ENCODE measurements at places on chromosomes 1 and 21. TPM values are rescaled to one million over a fixed set of nuclear protein-coding genes. Genes with fewer than 3 reads are reported as not detected.
A peak's percentile ranks its signal among the peaks of the same experiment; 100 is the strongest.

DNA sequence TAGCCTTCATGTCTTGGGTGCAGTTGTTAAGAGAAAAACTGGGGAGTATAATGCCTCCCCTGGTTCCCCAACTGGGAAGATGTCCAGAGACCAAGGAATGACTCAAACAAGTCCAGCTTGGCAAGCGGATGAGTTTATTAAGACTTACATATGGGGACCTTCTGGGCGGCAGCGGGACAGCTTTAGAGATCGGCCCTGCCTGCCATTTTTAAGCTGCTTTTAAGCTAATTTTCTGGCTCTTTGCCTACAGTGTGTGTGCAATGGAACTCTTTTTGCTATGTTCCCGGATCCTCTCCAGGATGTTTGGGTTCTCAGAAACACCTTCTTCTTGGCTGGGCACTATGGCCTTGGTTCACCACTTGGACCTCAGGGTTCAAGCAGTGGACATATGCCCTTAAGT is 99.5 kb downstream of the RYR2 start:
- no peak for DNase-seq

Gene RAB3GAP2
- total RNA-seq: 33.0 TPM

GRCh38 chr1:56094168-56094567 is 485.2 kb downstream of the PLPP3 start:
- no peak for DNase-seq

- DNase-seq: no peak
Measured at GRCh38 chr1:172177849-172178248, 242.6 kb upstream of the C1orf105 start.

- no peak for DNase-seq
Measured at GRCh38 chr1:161887730-161888287, 121.7 kb downstream of the ATF6 start.

DNA sequence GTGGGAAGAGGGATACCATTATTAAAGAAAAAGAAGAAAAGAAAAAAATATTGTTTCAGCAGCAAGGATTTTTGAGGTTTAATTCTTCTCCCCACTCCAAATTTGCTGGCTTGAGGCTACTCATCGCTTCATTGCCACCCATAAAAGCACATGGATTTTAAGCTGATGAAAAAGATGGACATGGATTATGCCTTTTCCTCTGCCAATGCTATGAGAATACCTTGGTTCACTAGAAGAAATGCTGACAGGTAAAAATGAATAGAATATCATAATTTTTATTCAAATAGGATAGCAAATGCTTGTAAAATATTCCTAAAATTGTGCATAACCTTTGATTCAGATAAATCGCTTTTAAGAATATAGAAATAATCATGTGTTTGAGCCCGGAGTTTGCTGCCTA is 289.7 kb upstream of the DPYD start:
- no peak for DNase-seq

Gene FAM167B
- 2.7 TPM for total RNA-seq

DNA sequence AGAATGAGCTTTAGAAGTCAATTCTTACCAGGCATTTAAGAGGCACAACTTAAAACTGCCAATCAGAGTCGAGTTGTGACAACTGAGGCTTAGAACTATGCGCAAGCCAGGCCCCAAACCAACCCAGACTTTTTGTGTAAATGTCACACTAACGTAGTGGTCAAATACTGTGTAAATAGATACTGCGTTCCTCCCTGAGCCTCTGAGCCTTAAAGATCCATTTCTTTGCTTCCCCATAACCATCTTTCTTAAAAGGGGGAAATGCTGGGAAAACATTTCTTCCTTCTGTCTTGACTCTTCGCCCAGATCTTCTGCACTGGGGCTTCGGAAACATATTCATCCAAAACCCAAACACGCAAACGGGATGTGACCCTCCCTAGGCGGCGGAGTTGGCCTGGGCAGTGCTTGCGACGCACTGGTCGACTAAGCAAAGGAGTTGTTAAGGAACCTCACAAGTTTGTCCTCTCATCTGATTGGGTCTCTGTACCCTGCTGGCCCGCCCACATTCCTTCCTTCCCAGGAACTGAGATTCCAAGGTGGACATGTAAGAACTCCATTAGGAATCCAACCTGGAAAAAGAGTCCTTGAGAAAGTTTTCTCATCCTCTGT is 2.6 kb downstream of the ADAMTS5 start:
- DNase-seq: peak; percentile 70

GRCh38 chr1:30423570-30423969 is 299.8 kb downstream of the MATN1 start:
- no peak for DNase-seq

DNA sequence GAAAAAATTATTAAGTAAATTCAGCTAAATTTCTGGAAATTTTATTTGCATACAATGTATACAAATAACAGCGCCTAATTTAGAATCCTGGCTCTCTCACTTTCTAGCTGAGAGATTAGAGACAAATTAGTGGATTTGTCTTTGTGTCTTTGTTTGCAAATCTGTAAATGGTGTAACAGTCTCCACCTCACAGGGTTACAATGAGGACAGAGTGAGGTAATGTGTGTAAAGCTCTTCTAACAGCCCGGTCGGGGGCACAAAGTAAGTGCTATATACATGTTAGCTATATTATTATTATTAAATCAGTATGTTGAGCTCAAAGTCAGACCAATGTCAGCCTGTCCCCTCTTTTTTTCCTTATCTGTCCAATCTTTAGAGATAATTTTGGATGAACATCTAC is 5.0 kb upstream of the ADAMTSL4 start:
- DNase-seq: no peak

DNA sequence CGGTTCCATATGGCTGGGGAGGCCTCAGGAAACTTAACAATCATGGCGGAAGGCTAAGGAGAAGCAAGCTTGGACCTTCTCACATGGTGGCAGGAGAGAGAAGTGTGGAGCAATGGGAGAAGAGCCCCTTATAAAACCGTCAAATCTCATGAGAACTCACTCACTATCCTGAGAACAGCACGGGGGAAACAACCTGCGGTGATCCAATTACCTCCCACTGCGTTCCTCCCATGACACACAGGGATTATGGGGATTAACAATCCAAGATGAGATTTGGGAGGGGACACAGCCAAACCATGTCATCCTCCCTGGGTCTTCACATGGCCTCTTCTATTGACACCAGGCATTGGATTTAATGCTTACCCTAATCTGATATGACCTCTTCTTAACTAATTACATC is 455.1 kb upstream of the VAMP3 start:
- no peak for DNase-seq

DNA sequence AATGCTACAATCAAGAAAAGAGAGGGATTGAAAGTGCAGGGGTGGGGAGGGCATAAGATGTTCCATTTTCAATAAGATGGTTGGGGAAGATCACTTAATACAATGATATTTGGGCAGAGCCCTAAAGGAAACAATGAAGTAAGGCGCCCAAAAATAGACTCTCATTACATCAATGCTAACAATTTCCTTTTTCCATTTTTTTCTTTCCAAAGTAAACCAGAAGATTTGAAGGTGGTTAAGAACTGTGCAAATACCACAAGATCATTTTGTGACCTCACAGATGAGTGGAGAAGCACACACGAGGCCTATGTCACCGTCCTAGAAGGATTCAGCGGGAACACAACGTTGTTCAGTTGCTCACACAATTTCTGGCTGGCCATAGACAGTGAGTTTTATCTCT is 16.8 kb downstream of the IFNAR2 start:
- no peak for DNase-seq

DNA sequence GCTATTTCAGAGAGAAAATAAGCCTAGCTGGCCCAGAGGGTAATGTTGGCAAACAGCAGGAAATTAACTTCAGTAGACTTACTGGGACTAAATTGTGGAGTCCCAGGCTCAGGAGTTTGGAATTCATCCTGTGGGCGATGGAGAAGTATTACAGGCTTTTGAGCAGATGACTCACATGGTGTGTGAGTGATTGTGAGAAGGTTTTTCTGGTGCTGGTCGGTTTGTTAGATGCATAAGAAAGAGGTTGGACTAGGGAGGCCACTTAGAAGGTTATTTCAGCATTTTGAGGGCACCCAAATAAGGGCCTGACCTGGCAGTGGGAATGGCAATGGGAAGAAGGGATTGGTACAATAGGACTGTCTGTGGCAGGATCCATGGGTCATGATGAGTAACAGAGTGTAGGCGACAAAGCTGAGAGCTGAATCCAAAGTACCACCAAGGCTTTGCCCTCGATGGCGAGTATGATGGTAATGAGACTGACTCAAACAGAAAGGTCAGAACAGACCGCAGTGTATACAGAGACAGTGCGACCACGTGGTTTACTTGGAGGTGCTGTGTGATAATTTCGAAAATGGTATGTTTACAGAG is 69.2 kb upstream of the KIF26B start:
- DNase-seq: peak; percentile 86

Gene ITGB2
- total RNA-seq: 9.1 TPM

Gene LCE3E
- not detected for total RNA-seq

GRCh38 chr1:230299191-230300006 is 126.7 kb downstream of the PGBD5 start:
- DNase-seq: no peak

- DNase-seq: no peak
Measured at GRCh38 chr1:43971336-43971980, 1.6 kb downstream of the DPH2 start.

GRCh38 chr1:151859891-151860293 is 6.4 kb upstream of the THEM5 start:
- DNase-seq: no peak

DNA sequence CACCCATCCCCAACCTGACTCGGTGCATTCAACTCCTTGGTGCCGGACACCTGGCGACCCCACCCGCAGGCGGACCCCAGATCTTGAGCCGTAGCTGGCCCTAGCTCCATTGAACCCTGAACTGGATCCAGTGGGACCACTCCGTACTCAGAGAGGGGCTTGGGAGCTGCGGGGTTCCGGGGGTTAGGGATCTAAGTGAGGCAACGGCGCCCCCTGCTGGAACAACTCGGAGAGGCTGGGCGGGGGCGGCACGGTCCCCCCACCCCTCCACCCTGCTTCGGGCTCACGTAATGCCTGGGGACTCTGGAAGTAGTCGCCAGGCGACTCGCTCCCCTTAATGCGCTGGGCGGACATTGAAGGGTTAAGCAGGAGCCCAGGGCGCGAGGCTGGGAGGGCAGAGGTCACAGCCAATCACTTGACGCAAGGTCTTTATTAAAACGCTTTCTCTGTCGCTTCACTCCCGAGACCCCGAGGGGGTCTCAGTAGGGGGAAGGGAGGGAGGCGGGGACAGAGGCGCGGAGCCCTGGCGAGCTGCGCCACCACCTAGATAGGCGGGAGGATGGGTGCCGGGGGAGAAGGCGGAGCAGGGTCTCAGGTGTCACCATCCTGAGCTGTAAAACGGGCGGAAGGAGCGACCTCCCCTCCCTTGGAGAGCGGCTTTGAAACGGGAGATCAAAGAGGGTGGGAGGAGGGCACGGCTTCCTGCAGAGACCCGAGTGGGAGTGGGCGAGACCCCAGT is 704 bp upstream of the CRABP2 start:
- no peak for DNase-seq

Gene GUCA2A
- total RNA-seq: not detected

GRCh38 chr21:14527696-14528652 is 18.1 kb downstream of the SAMSN1 start:
- DNase-seq: no peak

- DNase-seq: no peak
Measured at GRCh38 chr1:201728731-201729130, 100.2 kb upstream of the IPO9 start.

- DNase-seq: no peak
Measured at GRCh38 chr1:63501256-63501655, 21.8 kb downstream of the ITGB3BP start.

DNA sequence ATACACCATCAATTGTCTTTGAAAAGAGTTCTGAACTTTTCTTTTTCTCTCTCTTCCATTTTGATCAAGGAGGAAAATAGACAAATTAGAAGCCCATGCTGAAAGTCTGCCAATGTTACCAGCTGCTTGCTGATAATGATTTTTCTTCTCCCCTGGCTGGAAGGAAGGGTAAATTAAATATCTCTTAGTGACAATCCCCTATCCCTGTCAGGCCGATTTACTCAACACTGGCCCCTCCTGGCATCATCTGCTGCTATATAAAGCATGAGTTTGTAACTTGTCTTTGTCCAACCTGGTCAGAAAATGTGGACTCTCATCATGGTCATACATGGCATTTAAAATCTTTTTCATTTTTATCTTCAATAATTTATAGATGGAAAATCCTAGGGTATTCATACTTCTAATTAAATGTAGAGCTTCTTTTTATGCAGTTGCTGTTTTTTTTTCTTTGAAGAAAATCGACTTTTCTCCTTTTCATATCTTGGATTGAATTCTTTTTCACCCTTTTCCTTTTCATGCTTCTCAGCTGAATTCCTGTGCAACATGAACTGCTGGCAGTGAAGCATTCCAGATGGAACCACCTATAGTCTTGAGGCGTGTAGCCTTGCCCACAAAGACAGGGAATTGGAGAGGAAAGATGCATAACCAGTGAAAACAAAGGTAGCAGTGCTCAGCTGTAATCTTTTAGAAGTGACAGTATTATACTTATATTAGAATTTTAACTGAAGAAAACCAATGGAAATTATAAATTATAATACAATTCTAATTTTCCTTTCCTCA is 214.7 kb upstream of the PTGFR start:
- DNase-seq: no peak

Gene ATF6
- 38.6 TPM for total RNA-seq

Gene SPATA6
- 5.0 TPM for total RNA-seq

DNA sequence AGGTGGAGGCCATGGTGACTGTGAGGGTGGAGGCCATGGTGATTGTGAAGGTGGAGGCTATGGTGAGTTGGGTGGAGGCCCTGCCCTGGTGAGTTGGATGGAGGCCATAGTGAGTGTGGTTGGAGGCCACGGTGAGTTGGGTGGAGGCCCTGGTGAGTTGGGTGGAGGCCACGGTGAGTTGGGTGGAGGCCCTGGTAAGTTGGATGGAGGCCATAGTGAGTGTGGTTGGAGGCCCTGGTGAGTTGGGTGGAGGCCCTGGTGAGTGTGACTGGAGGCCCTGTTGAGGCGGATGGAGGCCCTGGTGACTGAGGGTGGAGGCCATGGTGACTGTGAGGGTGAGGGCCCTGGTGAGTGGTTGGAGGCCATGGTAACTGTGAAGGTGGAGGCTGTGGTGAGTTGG is 124.9 kb upstream of the VAMP3 start:
- DNase-seq: no peak

DNA sequence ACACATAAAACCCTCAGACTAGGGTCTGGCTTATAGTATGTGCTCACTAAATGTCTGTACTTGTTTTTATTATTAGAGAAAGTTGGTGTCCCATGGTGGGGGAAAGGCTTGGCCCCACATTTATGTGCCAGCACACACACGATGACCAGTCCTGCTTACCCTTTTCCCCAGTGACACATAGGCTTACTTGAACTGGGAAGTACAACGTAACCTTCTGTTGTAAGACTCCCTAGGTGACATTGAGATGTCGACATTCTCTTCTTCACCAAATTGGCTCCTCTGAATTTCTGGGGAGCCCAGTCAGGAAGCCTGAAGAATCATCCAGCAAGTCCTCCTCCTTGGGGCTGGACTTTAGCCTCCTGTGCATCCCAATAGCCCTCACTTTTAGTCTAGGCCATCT is 1.7 kb upstream of the MECR start:
- no peak for DNase-seq

Gene DIRAS3
- 0.38 TPM for total RNA-seq

- DNase-seq: peak; percentile 86
Measured at GRCh38 chr1:24362982-24363614, 43.9 kb downstream of the GRHL3 start.

Measured in kidney epithelial cell (primary cell).